PC-3 (cell line): ENCODE measurements at places on chromosomes 12 and 14. TPM values are rescaled to one million over a fixed set of nuclear protein-coding genes. Genes with fewer than 3 reads are reported as not detected.
A peak's percentile ranks its signal among the peaks of the same experiment; 100 is the strongest.

GRCh38 chr12:111846016-111846415 is 4.0 kb downstream of the MAPKAPK5 start:
- peaks cover 13% of the 10 kb centered on the region for H3K36me3 ChIP-seq
- no peak overlapping the region for H3K27ac ChIP-seq
- peaks cover 14% of the 10 kb centered on the region for H3K4me1 ChIP-seq

- DNase-seq: no peak
- peaks cover 10% of the 10 kb centered on the region for H3K4me1 ChIP-seq
- no peak overlapping the region for H3K4me3 ChIP-seq
- no peak overlapping the region for H3K27ac ChIP-seq
- no peaks in the 10 kb centered on the region for H3K27me3 ChIP-seq
Measured at GRCh38 chr14:100702590-100702989, 24.1 kb upstream of the DLK1 start.

DNA sequence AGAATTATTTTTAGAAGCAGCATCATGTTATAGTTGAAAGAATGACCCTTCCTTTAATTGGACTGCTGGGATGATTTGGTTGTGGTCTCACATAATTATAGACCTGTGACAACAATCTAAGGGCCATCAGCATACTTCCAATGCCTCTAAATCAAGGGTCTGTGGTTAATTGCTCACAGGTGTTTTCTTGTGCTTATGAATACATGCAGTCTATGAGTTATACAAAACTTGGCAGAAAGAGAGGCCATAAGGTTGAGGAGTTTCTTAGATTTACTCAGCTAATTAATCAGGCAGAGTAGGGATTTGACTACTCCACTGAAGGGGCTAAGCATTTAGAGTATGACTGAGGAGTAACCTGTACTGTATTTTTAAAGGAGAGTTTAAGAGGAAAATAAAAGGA is 37.0 kb upstream of the FRMD6 start:
- no peak overlapping the region for H3K4me3 ChIP-seq
- H3K27ac ChIP-seq: no peak overlapping the region
- H3K27me3 ChIP-seq: no peaks in the 10 kb centered on the region
- H3K36me3 ChIP-seq: no peaks in the 10 kb centered on the region
- H3K4me1 ChIP-seq: peaks cover 25% of the 10 kb centered on the region
- DNase-seq: no peak

DNA sequence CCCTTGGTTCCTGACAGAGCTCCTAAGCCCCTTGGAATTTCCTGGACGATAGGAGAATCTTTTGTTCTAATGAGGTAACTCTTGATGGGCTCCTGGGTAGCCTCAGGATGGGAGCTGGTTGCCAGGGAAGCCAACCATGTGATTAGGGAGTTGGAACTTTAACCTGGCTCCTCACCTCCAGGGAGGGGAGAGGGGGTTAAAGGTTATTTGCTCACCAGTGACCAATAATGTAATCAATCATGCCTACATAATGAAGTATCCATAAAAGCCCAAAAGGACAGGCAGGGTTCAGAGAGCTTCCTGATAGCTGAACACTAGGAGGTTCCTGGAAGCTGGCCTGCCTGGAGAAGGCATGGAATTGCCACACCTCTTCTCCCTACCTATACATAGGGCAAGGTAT is 6.2 kb upstream of the CNOT2 start:
- no peaks in the 10 kb centered on the region for H3K27me3 ChIP-seq
- H3K4me3 ChIP-seq: no peak overlapping the region
- H3K4me1 ChIP-seq: peaks cover 5% of the 10 kb centered on the region; the same call in 1 of the 2 replicates
- peaks cover 5% of the 10 kb centered on the region; the same call in 1 of the 2 replicates for H3K36me3 ChIP-seq
- no peak overlapping the region for H3K27ac ChIP-seq

- peak overlapping the region; percentile 84 for H3K27ac ChIP-seq
- no peak overlapping the region for H3K4me3 ChIP-seq
- no peaks in the 10 kb centered on the region for H3K27me3 ChIP-seq
- peaks cover 15% of the 10 kb centered on the region for H3K4me1 ChIP-seq
Measured at GRCh38 chr12:10562306-10562933, 51.0 kb downstream of the MAGOHB start.

DNA sequence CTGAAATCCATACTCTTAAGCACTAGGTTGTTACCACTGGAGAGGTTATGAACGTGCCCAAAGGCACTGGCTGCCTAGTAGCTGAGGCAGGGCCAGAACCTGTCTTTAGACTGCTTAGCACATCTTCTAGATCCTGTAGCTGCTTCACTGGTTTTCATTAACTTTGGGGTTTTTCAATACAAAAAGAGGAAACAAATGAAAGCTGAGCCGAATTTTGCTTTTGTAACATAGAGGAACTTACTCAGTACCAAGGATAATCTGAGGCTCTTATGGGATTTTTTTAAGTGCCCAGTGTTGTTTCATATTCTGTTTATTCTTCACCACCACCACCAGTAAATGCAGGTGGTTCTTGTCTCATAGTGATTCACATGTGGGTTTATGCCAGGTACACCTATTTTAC is 396.1 kb downstream of the RAD51B start:
- H3K27me3 ChIP-seq: no peaks in the 10 kb centered on the region
- no peaks in the 10 kb centered on the region for H3K36me3 ChIP-seq
- H3K27ac ChIP-seq: no peak overlapping the region
- peak; percentile 44 for DNase-seq
- H3K4me1 ChIP-seq: peaks cover 21% of the 10 kb centered on the region

DNA sequence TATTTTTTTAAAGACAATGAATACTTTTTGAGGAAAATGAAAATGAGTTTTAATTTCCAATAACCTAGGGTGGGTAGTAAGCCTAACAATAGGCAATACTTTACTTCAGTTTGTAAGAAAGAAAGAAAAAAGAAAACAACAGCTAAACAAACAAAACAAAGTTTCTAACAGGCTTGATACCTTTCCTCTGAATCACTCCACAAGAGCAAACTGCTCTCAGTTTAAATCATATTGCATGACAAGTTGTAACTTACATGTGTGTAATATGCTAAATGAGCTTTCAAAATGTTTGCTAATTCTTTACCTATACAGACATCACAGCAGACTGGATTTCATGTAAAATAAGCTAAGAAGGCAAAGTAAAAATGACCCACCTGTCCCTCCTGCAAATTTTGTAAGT is 6.7 kb upstream of the LMO3 start:
- H3K36me3 ChIP-seq: no peaks in the 10 kb centered on the region
- H3K4me3 ChIP-seq: no peak overlapping the region
- H3K4me1 ChIP-seq: peaks cover 8% of the 10 kb centered on the region; the same call in 1 of the 2 replicates
- peak; percentile 26 for DNase-seq
- no peak overlapping the region for H3K27ac ChIP-seq

DNA sequence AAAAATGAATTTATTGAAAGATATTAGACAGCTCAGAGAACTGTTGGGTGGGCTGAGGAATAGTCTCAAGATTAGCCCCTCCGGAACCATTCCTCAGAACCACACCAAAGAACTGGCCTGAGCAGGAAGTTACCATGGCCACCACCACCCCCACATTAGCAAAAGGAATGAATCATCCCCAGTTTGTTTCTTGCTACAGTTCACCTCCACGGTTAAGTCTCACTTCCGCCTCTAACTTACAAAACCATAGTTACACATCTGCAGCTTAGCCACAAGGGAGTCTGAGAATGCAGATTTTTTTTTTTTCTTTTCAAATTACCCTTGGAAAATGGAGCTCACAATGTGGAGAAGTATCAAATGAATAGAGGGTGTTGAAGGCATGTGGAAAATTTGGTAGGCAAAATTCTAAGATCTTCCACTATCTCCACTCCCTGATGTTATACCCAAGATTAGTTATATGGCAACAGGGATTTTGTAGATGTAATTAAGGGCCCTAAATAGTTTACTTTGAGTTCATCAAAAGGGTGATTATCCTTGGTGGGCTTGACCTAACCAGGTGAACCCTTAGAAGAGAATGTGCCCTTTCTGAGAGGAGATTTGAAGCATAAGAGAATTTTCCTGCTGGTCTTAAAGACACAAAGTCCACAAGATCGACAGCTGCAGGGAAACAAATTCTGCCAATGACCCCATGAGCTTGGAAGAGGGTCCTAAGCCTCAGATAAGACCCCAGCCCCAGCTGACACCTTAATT is 129.8 kb upstream of the KRR1 start:
- no peaks in the 10 kb centered on the region for H3K36me3 ChIP-seq
- no peak overlapping the region for H3K27ac ChIP-seq
- H3K27me3 ChIP-seq: no peaks in the 10 kb centered on the region
- no peak overlapping the region for H3K4me3 ChIP-seq
- peaks cover 23% of the 10 kb centered on the region for H3K4me1 ChIP-seq
- no peak for DNase-seq

ACSS3 gene
- not detected in 2 replicates for total RNA-seq

GRIP1 gene
- total RNA-seq: 2.0 and 8.4 TPM in 2 replicates
